Common myeloid progenitor, CD34-positive (primary cell): ENCODE measurements at places on chromosomes 3 and 15.
A peak's percentile ranks its signal among the peaks of the same experiment; 100 is the strongest.

DNA sequence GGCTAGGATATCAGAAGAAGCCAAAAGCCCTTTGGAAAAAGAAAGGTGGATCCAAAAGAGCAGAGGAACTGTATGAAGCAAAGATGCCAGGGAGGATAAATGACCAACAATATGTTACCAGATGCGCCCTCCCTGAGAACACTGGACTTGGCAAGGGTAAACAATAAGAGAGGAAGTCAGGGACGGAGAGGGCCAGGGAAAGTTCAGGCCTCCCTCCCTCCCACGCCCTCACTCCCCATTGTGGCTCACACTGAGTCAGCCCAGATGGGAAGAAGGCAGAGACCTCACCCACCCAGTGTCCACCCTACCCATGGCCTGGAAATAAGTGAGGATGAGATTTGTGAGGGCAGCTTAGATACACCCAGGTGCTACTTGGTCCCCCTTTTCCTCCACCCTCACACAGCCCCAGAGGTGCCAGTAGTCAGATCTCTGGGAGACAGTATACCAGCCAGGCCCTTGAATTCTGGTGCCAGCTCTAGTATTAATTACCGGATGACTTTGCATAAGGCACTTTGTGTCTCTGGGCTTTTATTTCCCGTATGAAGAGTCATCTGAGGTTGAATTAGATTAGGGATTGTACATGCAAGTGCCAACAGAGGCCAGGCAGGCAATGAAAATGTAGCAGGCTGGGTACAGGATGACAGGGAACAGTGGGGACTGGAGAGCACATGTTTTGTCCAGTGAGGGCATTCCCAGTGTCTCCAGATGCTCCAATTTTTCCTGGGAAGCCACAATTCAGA is 35.1 kb upstream of the FRMD4B start:
- no peak for DNase-seq
- H3K4me1 ChIP-seq: no peaks in the 10 kb centered on the region
- no peak overlapping the region for H3K4me3 ChIP-seq
- no peaks in the 10 kb centered on the region for H3K27me3 ChIP-seq

DNA sequence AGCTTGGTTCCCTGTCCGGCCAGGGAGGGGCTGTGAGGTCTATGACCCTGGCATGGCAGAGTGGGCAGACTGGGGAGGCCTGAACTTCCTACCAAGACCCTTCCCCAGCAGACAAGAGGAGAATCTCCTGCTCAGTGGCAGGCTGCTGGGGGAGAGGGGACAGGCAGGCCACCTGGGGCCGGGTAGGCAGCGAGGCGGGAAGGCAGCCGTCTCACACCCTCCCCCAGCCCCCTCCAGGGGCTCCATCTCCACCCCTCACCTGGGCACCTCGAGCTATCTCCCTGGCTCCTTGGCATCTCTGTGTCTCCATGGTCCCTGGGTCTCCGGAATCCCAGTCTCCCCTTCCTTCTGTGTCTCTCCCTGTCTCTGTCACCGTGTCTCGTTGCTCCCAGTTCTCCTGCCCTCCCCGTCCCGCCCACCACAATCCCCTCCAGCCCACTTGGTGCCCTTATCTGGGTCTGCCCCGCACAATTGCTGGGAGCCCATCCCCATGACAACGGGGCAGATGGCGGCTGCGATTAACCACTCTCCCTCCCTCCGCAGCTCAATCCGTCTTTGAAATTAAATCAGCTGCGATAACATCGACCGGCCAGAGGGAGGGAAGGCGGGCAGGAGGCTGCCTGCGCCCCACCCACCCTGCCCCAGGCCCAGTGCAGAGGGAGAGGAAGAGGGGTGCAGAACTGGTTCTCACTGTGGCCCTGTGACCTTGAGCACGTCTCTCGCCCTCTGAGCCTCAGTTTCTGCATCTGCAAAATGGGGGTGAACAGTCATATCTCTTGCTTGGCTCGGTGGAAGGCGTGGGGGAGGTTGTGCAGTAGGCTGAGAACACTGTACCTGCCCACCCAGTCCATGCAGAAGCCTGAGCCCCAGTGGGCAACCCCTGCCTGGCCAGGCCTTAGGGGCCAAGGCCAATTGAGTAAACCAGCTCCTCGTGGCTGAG is 9.6 kb downstream of the DNAJB8 start:
- peak; percentile 65 for DNase-seq
- H3K27me3 ChIP-seq: peaks cover 15% of the 10 kb centered on the region
- no peak overlapping the region for H3K4me3 ChIP-seq
- peaks cover 7% of the 10 kb centered on the region for H3K4me1 ChIP-seq
- no peaks in the 10 kb centered on the region for H3K36me3 ChIP-seq

DNA sequence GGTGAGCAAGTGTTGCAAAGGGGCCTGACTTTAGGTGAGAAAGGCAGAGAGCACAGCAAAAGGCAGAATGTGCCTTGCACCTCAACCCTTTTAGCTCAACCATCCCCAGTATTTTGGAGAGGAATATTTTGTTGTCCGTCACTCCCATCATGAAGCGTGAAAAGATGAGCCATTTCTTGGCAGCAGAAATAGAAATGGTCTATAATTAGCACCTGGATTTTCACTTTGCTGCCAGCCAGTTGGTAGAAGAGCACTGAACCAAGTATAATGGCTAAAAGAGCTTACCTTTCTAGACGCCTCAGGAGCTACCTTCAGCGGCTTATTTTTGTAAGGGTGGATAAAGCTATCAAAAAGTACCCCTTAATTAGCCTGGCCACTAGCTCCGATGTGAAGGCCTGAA is 406.7 kb downstream of the OCA2 start:
- no peak overlapping the region for H3K27ac ChIP-seq
- DNase-seq: no peak
- no peaks in the 10 kb centered on the region for H3K36me3 ChIP-seq
- H3K27me3 ChIP-seq: no peaks in the 10 kb centered on the region
- H3K4me1 ChIP-seq: no peaks in the 10 kb centered on the region

DNA sequence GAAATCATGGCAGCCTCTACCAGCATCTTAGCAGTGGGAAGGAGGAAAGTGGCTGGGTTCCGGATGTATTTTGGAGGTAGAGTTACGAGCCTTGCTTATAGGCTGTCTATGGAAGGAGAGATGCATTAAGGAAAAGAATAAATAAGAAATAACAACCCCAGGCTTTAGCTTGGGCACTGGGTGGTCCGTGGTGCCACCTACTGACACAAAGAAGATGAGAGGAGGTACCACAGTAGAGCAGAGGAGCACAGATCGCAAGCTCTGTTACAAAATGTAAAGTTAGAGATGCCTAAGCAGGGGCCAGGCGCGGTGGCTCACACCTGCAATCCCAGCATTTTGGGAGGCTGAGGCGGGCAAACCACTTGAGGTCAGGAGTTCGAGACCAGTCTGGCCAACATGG is 74.8 kb downstream of the TMEM39A start:
- peaks cover 11% of the 10 kb centered on the region for H3K36me3 ChIP-seq
- H3K4me3 ChIP-seq: no peak overlapping the region

DNA sequence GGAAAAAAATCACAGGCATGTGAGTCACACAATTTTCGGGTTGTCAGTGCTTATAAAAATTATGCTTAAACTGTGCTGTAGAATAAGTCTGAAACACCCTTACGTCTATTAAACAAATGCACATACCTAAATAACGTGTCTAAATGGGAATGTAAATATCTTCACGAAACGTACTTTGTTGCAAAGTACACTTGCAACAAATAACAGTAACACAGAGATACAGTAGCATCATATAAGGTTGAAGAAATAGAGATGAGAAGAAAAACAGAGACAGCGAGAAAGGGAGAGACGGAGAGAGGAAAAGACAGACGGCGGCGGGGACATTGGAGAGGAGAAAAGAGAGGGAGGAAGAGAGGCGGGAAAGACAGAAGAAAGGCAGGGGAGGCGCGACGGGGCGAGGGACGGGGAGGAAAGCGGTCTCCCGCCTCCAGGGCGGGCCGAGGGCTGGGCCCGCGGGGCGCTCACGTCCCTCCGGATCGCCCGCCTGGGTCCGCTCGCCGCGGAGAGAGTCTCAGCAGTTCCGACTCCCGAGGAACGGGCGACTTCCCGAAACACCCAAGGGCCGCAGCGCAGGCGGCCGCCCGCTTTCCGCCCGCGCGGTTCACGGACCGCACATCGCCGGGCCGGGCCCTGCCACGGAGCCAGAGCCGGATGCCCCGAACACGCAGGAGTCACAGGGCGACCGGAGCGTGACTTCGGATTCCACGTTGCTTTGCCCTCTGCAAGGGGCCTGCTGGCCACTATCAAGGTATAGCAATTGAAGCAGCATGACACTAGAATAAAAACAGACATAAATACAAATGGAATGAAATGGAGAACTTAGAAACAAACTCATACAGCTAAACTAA is 153.4 kb downstream of the LMLN start:
- no peaks in the 10 kb centered on the region for H3K36me3 ChIP-seq
- no peak overlapping the region for H3K27ac ChIP-seq
- H3K27me3 ChIP-seq: peaks cover 48% of the 10 kb centered on the region
- peak overlapping the region; percentile 47 for H3K4me3 ChIP-seq
- H3K4me1 ChIP-seq: peaks cover 11% of the 10 kb centered on the region

- H3K36me3 ChIP-seq: no peaks in the 10 kb centered on the region
- peak overlapping the region; percentile 36 for H3K27ac ChIP-seq
- H3K27me3 ChIP-seq: no peaks in the 10 kb centered on the region
- no peaks in the 10 kb centered on the region for H3K4me1 ChIP-seq
- no peak for DNase-seq
These were observed 113.7 kb downstream of the LIPC start for GRCh38 chr15:58545307-58546065.

- no peaks in the 10 kb centered on the region for H3K36me3 ChIP-seq
- H3K27me3 ChIP-seq: no peaks in the 10 kb centered on the region
- no peak overlapping the region for H3K4me3 ChIP-seq
- no peaks in the 10 kb centered on the region for H3K4me1 ChIP-seq
- DNase-seq: no peak
- no peak overlapping the region for H3K27ac ChIP-seq
These were observed 78.3 kb upstream of the TBC1D5 start for GRCh38 chr3:17820704-17821103.
